Esophagus squamous epithelium (tissue), 5 donors: ENCODE measurements at places on chromosomes 2 and 18.

- DNase-seq, result no peak
These were observed 139.1 kb downstream of the C1D start for GRCh38 chr2:67923696-67924095.

DNA sequence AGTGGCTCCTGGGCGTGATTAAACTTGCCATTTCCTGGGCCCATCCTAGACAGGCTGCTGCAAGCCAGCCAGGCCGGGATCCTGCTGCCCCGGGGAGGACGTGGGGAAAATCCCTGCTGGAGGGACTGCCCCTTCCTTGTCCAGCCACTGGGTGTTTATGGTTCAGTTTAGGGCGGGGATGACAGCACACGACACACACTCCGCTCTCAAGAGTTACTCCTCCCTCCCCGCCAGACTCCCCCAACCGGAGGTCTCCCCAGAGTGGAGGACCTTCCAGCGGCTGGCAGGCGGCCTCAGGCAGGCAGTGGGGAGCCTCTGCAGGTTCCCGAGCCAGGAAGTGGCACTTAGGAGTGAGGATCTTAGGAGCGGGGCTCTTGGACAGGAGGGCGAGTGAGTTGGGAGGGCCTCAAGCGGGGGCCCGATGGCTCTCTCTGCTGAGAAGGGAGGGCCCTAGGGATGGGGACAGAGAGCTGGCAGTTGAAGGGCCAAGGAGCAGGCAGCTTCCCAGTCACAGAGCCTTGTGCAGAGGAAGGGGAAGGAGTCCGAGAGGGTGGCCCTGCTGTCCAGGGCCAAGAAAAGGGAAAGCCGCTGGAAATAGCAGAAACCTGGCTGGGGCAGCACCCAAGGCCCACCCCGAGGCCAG lies 5.7 kb upstream of the GPR35 start:
- DNase-seq, result no peak

DNA sequence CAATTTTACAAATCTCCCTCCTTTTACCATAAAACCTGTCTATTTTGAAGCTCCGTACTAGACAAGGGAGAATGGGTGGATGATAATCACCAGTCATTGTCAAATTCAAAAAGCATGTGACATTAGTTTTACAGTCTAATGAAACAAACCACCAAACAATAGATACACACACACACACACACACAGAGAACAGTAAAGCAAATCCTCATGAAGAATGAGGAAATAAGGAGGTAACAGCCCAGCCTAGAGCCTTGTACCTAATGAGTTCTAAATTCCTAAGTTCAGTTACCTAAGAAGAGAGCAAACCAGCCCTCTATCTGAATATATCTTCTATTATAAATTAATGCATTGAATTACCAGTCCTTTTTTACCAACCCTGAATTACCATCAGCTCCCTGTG lies 36.8 kb upstream of the BZW1 start:
- DNase-seq, result no peak

DNA sequence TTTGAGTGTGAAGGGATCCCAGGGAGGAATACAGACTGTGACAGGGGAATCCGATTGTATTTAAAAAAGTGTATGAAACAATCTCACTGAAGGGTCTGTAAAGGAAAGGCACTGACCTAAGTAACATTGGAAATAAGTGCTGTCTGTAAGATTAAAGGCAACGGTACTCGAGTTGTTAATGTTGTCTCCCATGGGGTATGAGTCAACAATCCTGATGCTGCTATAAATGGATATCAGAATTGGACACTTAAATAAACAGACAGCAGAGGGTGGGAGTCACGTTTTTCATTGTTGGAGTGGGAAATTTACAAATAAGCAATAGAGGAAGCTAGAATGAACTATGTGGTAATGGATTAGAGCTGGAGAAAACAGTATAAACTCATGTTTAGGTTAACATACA lies 452.4 kb upstream of the RGPD4 start:
- no peak for DNase-seq

GRCh38 chr2:107078584-107078983 lies 192.6 kb upstream of the ST6GAL2 start:
- DNase-seq, result no peak

- DNase-seq, result no peak
These were observed 329.4 kb downstream of the DLGAP1 start for GRCh38 chr18:4125627-4126230.

GRCh38 chr2:8144131-8144631 lies 537.7 kb upstream of the ID2 start:
- no peak for DNase-seq

DNA sequence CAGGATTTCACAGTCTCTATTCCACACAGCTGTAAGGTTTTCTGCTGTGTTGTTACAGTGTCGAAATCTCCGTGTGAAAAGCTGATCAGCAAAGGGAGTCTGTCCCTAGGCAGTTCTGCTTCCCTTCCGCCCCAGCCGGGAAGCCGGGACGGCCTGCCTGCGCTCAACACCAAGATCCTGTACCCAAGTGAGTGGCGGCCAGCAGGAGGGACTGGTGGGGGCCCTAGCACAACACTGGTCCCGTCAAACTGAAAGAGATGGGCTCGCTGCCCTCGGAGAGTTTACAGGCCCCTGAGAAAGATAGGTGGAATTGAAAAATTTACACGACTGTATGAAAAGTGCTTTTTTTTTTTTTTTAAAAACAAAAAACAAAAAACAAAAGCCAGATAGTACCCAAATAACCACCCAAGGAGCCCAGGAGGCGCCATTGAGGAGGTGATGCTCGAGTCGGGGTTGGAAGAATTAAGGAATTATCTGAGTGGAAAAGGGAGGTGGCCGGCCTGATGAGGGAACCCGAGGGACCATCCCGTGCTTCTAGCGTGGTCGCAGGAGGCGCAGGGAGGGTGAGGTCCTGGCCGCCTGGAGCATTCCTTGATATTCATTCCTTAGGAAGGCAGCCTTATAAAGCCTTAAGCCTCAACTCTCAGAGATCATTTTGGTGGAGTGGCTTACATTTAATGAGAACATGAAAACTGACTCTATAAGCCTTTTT lies 96.7 kb downstream of the DGKD start:
- no peak for DNase-seq

GRCh38 chr2:45223531-45223930 lies 214.3 kb upstream of the SIX2 start:
- DNase-seq, result no peak

DNA sequence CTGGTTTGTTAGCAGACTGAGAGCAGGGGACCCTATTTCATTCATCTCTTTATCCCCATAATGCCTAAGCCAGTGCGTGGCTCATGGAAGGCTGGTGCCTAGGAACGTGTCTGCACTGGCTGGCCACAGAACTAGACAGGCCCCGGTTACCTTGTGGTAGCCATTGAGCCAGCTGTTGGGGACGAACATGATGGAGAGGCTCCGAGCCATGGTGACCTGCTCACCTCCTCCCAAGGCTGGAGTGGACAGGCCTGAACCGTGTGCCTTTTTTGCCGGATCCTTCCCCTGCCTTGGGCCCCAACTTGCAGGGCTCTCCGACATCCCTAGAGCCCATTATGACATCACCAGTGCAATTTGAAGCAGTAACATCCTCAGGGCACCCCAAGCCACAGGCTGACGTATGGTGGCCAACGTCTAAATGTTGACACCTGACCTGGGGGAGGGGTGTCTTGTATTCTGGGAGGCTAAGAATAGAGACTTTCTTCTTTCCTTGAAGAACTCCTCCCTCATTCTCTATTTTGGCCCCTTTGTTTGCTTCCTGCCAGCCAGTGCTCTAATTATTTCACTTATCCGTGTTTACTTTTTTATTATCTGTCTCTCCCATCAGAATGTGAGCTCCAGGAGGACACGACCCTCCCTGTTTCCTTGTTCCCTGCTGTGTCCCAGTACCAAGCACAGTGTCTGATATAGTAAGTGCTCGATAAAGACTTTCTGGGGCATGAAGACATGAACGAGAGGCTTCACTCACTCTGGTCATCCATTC lies 12.2 kb upstream of the DNPEP start:
- no peak for DNase-seq

DNA sequence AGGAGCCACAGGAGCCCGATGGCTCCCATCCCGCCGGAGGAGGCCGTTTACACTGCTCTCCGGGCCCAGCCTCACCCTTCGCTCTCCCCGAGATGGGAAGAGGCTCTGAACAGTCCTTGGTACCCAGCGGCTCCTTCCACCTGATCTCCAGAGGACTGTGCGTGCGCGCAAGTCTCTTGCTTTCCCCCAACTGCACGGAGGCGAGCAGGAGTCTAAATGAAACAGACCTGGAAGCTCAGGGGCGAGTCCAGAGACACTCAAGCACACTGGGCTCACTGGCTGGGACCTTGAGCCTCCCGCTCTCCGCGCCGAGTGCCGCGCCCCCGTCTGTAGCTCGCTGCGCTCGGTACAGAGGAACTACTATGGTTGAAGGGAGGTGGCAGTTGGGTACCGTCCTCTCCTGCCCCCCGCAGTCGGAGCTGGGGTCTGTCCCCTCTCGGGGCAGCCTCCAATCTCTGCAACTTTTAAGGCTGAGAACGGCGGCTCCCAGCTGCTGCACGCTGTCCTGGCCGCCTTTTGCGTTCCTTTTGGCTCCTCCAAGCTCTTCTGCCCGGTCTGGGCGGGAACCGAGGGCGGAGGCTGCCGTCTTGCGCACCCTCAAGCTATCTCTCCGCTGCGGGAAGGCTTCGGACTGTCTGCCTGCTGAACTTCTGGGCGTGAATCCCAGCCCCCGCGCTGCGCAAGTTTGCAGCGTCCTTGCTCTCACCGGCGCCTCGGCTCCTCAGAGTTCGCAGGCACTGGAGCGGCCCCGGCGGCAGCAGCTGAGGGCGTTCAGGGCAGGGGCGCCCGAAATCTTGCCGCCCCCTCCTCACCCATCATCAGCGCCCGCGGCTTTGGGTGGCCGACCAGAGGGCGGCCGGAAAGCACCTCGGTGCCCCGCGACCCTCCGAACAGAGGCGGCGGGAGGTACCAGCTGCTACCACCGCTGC lies 491 bp downstream of the ALK start:
- no peak for DNase-seq

- no peak for DNase-seq
These were observed 823 bp upstream of the RNU2-63P start for GRCh38 chr2:88016960-88017779.

DNA sequence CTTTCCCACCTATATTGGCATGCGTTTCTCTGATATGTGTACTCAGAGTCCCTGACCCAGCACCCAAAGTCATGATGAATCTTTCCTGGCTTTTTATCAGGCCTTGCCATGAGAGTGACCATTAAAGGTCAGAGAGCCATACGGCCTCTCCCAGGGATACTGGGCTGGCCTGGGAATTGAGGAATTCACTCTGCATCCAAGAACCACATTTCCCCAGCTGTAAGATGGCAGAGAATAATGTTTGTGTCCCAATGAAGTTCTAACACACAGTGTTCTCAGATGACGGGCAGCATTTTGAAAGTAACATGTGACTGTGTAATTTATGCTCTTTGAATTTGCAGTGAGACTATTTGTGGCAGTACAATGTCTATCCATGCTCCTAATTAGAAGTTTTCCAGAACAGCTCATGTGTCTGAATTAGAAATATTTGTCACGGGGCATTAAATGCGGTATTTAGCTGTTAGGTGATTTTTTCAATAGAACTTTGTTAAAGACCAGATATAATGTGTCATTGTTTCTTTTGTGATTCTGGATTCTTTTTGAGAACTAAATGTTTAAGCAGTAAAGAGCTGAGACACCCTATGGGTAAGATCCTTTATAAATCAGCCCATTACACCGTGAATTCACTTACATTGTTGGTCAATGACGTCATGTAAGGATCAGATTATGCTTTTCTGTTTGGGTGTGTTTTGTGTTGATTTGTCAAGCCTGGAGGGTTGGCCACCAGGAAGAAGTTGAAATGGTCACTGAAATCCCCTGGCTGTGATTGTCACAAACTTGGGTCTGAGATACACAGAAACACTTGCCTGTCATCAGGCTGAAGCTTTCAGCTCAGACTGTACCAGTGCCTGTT lies 7.3 kb upstream of the SLC3A1 start:
- DNase-seq, result no peak

DNA sequence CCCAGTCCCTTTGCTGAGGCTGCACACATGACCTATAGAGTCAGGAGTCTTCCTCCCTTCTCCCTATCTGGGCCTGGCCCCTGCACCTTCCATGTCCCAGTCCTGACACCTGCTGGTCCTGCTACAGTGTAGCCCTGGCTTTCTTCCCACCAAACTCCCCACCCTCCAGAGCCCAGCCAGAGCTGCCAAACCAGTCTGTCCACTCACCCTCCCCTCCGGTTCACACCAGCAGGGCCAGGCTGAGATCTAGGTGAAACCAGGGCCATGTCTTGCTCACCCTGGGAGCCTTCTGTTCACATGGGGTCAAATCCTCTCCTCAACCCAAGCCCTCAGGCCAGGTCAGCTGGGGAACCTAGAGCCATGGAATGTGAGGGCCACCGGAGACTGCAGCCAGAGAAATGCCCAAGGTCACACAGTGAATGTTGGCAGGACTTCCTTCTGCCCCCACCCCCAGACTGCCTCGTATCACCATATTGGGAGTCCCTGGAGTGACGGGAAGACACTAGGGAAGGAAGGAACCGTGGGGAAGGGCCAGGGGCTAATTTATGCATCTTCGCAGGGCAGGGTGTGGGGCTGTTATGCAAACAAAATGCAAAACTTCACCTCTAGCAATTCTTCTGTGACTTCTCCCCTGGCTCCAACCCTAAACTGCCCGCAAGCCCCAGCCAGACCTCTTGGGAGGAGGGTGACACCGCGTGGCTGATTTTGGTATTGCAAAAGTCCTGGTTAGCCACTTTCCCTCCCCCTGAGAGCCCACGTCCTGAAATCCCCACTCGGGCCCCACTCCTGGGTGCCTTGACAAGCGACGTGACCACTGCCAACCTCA lies 14.6 kb downstream of the TNS1 start:
- DNase-seq, result no peak

DNA sequence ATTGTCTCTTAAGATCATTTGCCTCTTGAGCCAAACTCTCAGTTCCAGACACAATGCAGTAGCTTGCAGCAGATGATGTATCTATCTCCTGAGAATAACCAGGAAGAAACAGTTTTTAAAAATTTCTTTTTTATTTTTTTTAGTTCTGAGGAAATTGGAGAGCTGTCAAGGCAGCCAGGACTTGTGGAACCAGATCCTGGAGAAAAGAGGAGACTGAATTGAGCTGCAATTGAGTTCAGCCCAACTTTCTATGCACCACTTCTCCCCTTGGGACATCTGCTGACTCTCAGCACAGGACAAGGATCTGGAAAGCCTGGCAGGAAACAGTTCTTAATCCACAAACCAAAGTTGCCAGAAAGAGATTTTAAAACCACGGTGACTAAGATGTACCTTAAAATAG lies 13.5 kb upstream of the CSRNP3 start:
- no peak for DNase-seq

- no peak for DNase-seq
These were observed 3.7 kb upstream of the BCL2L11 start for GRCh38 chr2:111116843-111117597.

GRCh38 chr2:190717306-190717705 lies 68.4 kb downstream of the NAB1 start:
- DNase-seq, result no peak
